ENCODE measurements at places on chromosomes 13 and 19. TPM values are rescaled to one million over a fixed set of nuclear protein-coding genes. Genes with fewer than 3 reads are reported as not detected.

GRCh38 chr13:27280009-27280656 is 9.5 kb downstream of the RASL11A start:
- no peak for DNase-seq

DNA sequence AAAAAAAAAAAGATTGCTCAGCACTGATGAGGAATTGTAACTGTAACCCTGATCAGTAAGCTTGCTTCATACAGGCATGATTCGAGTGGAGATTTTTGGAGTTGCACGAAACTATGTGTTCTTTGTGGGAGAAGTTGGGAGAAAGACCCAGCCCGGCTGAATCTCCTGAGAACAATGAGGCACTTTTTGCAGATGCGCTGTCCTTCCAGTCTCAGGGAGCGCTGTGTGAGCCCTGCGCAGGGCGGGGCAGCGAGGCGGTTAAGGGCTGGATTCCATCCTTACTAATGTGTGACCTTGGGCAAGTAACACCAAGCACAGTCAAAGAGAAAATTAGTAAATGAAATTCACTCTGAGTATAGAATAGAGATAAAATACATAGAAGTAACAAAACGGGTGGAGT is 76.9 kb downstream of the SIPA1L3 start:
- no peak for DNase-seq

DNA sequence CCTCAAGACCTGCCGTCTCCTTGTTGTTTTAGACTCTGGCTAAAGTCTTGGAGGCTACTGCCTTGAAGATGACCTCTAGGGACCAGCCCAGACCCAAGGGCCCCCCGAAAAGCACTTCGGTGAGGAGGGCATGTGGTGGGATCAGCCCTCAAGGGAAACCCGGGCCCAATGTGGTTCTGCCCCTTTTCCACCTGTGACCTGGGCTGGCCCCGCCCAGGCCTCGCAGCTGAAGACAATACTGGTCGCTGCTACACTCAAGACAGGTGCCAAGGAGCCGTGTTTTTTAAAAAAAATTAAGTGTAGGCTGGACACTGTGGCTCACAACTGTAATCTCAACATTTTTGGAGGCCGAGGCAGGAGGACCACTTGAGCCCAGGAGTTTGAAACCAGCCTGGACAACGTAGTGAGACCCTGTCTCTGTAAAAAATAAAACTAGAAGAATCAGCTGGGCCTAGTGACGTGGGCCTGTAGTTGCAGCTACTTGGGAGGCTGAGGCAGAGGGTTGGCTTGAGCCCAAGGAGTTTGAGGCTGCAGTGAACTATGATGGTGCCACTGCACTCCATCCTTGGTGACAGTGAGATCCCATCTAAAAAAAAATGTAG is 903 bp downstream of the TLE6 start:
- DNase-seq: no peak

GRCh38 chr13:55214841-55215345 is 1925.8 kb upstream of the PRR20A start:
- DNase-seq: no peak

DNA sequence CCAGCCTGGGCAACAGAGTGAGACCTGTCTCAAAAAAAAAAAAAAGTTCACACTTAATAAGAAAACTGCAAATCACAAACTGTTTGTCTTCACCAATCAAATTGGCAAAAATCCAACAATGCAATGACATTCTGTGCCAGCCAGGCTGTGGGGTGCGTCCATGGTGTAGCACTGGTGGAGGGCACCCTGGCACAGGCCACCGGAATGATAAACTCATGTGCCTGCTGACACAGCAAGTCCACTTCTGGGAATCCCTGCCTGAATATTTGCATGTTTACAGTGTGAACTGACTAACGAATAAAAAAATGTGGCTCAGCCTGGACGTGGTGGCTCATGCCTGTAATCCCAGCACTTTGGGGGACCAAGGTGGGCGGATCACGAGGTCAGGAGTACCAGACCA is 1.6 kb upstream of the LRRC25 start:
- DNase-seq: no peak

CEACAM6 gene
- polyA plus RNA-seq: 16.1 TPM

TMEM221 gene
- 0.46 TPM for polyA plus RNA-seq

FGF22 gene
- 0.24 TPM for polyA plus RNA-seq

ZNF71 gene
- 4.1 TPM for polyA plus RNA-seq

FAM216B gene
- polyA plus RNA-seq: 0.15 TPM

SBK3 gene
- polyA plus RNA-seq: 0.15 TPM

GRCh38 chr13:32248801-32249200 is 66.4 kb downstream of the ZAR1L start:
- DNase-seq: no peak

SGCG gene
- polyA plus RNA-seq: 0.79 TPM

GRCh38 chr13:93624311-93624777 is 397.7 kb downstream of the GPC6 start:
- no peak for DNase-seq

PRR22 gene
- polyA plus RNA-seq: 4.6 TPM

CCL25 gene
- polyA plus RNA-seq: 1,345 TPM

DNA sequence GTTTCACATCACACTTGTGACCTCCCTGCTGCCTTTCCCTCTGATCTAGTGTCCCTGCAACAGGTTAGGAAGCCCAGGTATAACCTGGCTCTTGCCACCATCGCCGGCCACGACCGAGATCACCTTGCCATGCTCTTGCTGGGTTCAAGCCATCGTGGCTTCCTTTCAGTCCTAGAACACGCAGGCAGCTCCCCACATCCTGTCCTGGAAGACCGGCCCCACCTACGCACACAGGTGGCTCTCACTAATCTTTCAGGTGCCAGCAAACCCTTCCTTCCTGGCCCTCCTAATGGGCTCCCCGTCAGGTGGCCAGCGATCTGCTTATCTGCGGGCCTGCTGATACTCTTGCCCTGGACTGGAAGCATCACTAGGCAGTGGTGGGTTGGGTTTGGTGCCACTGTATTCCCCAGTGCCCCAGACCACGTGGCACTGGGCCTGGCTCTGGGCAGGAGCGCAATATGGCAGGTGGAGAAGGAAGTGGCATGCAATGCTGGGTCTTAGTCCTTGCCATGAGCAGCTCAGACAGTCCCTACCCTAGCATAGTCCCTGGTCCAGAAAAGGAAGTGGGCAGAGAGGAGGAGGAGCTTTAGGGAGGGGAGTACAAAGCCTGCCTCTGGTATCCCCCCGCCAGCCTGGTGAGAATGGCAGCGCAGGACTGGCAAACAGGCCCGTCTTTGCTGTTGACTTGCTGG is 11.8 kb downstream of the PPP1R37 start:
- no peak for DNase-seq

All from large intestine (tissue), 12 donors.